ENCODE measurements at places on chromosomes 16 and 17. TPM values are rescaled to one million over a fixed set of nuclear protein-coding genes. Genes with fewer than 3 reads are reported as not detected.

DNA sequence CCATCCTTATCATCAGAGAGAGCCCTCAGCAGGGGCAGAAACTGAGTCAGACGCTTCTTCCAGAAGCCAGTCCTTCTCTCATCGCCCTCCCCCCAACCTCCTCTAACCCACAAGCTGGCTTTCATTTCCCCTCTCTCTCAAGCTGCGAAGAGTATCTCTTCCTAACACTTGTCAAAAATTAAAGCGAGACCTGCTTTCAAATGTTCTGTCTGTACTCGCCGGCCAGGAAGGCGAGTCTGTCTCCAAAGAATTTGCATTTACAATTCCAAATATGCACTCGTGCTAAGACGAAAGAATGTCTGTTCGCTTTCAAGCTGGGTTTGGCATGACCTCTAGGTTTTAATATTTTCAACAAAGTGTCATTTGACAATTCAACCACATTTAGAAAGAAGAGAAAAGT lies 140.4 kb downstream of the RGS9 start:
- DNase-seq = no peak

DNA sequence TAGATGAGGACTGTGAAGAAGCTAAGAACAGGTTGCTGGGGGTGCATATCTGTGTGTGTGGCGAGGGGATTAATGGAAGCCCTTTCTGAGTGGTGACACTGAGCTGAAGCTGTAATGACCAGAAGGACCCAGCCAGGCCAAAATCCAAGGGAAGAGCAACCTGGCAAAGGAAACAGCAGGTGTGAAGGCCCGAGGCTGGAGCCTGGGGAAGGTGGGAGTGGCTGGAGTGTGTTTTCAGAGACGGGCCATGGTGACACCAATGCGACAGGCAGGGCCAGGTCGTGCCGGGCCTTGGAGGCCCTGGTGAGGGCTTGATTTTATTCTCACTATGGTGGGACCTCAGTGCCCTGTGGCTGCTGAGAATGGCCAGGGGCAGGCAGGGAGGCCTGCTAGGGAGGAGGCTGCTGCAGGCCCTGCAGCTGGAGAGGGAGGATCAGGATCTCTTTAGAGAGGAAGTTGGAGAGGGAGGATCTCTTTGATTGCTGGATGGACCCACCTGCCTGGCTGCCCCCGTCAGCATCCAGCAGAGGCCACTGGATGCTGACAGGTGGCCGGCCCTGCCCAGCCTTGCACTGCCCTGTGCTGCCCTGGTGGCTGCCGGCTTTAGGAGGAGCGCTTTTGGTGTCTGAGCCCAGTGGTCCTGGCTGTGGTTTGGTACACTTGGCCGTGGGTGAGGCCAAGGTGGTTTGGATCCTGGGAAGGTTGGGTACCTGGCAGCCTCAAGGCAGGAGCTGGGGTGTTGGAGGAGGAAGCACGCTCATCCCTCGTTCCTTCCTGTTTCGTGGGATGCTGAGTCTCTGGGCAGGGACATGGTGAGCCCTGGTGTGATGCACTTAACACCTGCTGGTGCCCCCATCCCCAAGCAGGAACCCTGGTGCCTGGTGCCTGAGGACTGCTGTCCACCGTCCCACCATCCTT lies 188.3 kb downstream of the SEC14L1 start:
- DNase-seq = peak; percentile 2

- no peak for DNase-seq
Observed at GRCh38 chr17:73268582-73269328, 7.1 kb upstream of the CPSF4L start.

- DNase-seq = no peak
Observed at GRCh38 chr16:20767577-20767976, 3.8 kb downstream of the ACSM3 start.

DNA sequence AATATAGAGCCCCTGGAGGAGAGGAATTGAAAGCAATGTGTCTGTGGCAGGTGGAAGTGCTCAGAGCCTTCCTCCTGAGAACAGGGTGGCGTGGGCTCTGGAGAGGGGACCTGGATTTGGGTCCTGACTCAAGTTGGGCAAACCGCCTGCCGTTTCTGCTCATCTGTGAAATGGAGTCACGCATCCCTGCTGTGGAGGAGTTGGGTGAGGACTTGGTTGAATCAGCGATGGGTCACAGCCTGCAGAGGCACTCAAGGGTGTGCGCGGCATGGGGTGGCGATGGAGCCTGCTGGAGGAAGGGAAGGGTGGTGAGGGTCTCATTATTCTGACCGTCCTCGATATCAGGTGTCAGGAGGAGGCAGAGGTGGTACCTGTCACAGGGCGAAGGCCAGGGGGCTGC lies 3.1 kb downstream of the ADAD2 start:
- no peak for DNase-seq

DNA sequence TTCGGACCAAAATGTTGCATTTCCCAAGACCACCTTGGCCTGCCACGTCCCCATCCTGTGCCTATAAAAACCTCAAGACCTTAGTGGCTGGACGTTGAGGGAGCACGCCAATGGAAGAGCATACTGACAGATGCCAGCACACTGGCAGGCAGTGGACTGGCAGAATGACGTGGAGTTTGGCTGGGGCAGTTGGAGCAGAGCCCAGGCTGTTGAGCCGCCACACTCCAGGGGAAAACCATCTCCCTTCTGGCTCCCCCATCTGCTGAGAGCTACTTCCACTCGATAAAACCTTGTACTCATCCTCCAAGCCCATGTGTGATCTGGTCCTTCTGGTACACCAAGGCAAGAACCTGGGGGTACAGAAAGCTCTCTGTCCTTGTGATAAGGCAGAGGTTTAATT lies 494.1 kb downstream of the CDH11 start:
- peak; percentile 65 for DNase-seq

GRCh38 chr16:386641-387156 lies 4.9 kb upstream of the PGAP6 start:
- DNase-seq = no peak

DNA sequence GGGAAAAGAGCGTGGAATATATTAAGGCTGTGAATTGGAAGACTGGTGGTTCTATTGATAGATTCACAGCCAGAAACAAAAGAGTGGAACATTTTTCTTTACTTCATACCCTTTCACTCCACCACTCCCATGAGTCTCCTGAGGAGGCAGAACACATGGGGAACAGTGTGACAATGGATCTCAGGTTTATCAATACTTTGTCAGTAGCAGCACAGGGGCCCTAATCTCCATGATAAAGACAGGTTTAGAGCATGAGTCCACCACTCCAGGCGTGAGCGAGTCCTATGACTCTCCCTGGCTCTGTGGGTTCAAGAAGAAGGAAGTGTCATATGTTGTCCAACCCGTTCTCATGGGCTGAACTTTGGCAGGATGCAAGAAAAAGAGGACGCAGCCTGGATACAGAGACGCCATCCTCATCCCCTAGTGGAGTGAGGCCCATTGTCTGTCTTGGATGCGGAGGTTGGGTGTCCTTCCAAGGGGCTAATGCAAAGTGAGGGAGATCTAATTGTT lies 361.2 kb downstream of the TMEM114 start:
- DNase-seq = no peak

DNA sequence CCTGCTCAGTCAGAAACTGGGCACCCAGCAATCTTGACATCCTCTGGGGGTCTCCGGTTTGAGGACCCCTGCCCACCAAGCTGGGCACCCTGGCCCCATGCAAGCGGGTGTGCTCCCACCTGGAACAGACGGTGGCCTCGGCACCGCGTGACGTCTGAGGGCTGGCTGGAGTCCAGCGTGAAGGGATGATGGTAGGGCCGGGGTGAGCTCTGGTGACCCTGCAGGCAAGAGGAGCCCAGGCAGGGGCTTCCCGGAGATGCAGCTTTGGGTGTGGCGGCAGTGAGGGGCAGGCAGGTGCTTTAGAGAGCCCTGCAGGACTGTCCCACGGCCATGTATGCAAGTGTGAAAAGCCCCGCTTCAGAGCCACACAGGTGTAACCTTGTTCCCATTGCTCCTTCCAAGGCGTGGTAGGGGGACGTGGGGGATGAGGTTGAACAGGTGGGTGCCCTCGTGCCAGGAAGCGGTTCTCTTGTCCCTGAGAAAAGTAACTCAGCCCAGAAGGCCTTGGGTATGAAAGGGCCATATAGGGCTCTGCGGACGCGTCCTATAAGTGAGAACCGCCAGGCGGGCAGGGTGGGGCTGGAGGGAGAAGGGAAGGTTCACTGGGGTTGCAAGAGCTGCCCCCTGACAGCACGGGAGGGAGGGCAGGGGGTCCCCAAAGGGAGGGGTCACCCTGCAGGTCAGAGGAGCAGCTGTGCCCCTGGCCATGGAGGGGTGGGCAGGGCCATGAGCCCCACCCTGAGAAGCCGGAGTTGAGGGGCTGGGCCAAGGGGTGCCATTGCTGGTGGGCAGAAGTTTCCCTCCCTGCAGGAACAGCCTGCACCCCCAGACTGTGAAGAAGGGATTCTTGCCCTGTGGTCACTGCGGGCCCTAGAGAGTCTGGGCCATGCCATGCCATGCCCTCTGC lies 9.2 kb downstream of the RGS11 start:
- no peak for DNase-seq

DNA sequence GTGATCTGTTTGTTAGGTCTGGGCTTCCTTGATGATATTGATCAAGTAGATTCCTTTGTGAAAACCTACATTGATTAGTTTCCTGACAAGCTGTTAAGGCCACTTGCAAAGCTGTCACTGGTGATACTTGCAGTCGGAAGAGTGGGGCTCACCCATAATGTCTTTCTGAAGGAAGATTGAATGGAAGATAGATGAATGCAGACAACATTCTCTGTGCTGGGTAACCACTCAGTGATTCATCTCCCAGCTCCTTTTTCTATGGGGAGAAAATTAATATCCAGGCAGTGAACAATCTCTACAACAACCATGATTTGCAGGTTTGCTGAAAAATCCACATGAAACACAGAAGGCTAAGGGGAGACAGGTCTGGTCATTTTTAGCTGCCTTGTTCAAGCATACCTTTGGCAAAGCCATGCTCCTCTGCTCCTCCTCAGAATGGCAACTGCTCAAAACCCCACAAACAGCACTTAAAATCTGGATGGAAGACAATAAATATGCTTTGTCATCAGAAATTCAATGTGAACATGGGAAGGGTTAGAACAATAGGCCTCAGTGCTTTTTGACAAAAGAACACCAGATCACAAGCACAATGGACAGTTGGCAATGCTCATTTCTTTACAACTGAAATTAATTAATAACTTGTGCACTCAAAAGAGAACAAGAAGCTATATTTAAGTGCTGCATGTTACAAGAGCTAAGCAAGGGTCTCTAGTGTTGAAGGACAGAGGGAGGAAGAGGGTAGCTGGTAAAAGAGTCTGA lies 495.4 kb downstream of the TOX3 start:
- no peak for DNase-seq

- peak; percentile 58 for DNase-seq
Observed at GRCh38 chr17:17526369-17526768, 30.2 kb upstream of the RASD1 start.

GRCh38 chr16:85090181-85090580 lies 22.1 kb downstream of the CIBAR2 start:
- no peak for DNase-seq

DNA sequence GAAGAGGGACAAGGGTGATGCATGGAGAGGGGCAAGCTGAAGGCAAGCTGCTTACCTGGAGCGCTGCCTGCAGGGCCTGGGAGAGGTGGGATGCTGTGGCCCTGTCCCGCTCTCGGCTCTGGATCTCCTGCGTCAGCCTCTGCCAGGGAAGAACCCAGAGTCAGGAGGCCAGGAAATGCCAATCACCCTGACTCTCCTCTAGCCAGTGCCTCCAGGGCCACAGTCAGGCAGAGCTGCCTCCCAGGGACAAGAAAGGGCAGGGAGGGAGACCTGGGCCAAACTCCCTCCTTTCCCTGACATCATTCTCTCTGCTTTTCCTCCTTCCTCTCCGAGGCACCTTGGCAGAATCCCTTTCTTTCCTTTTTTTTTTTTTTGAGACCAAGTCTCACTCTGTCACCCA lies 11.3 kb downstream of the CDK3 start:
- no peak for DNase-seq

- peak; percentile 58 for DNase-seq
Observed at GRCh38 chr16:17578981-17579874, 108.5 kb upstream of the XYLT1 start.

GRCh38 chr17:38904892-38905291 lies 20.5 kb upstream of the LASP1NB start:
- DNase-seq = no peak

- DNase-seq = no peak
Observed at GRCh38 chr16:71216714-71217113, 13.8 kb downstream of the HYDIN start.

GRCh38 chr16:3475604-3476375 lies 19.5 kb downstream of the C16orf90 start:
- DNase-seq = no peak

- no peak for DNase-seq
Observed at GRCh38 chr17:77695386-77695785, 263.1 kb upstream of the TNRC6C start.

DNA sequence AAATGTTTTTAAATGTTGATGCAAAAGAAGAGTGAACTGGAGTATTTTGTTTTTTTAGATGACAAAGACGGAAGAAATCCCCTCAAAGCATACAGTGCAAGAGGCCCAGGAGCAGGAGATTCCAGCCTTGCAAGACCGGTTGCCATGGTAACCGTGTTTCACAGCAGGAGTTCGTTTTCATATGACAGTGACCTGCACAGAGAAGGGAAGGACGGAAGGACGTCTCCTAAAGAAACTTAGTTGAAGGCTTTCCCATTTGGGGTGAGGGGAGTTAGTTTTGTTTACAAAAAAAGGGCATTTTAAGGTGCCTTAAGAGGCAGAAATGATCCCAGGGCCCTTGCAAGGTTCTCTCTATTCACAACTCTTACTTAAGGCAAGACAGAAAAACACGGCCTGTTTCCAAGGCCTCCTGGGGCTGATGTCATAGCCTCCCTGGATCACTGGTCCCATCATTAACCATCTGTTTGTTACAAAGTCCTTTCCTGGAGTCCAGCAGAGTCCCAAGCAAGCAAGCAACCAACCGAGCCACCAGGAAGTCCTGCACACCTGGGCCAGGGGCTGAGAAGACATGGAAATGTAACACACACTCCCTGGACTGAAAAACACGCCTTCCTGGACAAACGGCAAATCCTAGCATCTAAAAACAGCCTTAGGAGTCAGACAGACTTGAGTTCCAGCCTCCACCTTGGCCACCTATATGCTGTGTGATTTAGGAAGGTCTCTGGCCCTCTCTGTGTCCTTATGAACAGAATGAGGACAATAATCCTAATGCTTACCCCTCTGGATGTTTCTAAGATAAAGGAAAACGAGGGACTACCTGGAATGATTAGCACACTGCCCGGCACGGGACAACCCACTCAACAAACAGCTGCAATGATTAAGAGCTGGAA lies 30.3 kb upstream of the RPH3AL start:
- no peak for DNase-seq

- no peak for DNase-seq
Observed at GRCh38 chr16:64290461-64290860, 831.4 kb downstream of the CDH11 start.

GRCh38 chr17:77786740-77787505 lies 171.6 kb upstream of the TNRC6C start:
- DNase-seq = no peak

- peak; percentile 90 for DNase-seq
Observed at GRCh38 chr17:39099663-39100286, 51.7 kb downstream of the PLXDC1 start.

Gene ACSF3
- 17.2 TPM for total RNA-seq

Gene KRTAP4-9
- total RNA-seq = not detected

Gene CDRT15
- total RNA-seq = not detected

Gene UTS2R
- 0.46 TPM for total RNA-seq

Gene QPRT
- total RNA-seq = 17.4 TPM

Gene MGAT5B
- total RNA-seq = not detected

Gene ELMO3
- 0.48 TPM for total RNA-seq

Gene NACA2
- total RNA-seq = not detected

Gene ADAD2
- 1.6 TPM for total RNA-seq

Gene NOD2
- total RNA-seq = 1.4 TPM

Gene CLEC19A
- not detected for total RNA-seq

Gene MMP25
- total RNA-seq = 1.9 TPM

Gene DHX40
- total RNA-seq = 21.4 TPM

Gene SECTM1
- total RNA-seq = 3.8 TPM

Gene WSCD1
- 4.0 TPM for total RNA-seq

Gene NPIPB6
- 0.25 TPM for total RNA-seq

Gene FOXN1
- total RNA-seq = not detected

Gene NPIPA2
- not detected for total RNA-seq

All from heart right ventricle (tissue), 16 donors.